RCC 7860 (cell line): ENCODE measurements at places on chromosomes 1 and 21.
A peak's percentile ranks its signal among the peaks of the same experiment; 100 is the strongest.

DNA sequence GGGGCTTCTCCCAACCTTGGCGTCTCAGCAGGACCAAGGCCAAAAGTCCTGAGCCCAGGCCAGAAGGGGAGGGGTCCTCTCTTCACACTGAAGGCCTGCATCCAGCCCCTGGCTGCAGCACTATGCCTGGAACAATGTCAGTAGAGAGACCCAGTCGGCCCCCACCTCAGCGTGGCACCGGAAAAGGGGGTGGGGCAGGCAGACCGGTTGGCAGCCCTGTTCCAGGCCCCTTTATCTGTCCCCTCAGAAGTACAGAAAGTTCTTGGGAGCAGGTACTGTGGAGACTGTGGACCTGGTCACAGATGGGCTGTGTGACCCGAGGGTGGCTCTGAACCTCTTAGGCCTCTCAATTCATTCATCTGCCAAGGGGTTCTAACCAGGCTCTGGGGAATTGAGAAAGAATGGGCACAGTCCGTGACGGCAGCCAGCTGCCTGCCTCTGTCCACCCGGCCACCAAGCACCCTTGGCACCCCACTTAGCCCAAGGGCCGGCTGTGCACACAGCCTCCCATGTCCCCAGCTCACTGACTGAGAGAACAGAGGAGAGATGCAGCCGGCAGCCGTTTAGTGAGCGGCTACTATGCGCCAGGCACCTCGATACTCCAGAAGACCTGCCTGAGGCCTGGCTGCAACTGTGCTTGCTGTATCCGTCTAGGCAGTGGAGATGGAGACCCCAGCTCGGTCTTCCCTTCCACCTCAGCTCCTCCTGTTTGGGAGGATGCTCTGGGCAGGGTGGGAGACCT is 23.9 kb downstream of the RUNX3 start:
- no peak for DNase-seq

GRCh38 chr1:200310824-200311223 is 99.0 kb downstream of the ZNF281 start:
- DNase-seq: no peak

- no peak for DNase-seq
Measured at GRCh38 chr1:200561856-200562214, 58.7 kb downstream of the KIF14 start.

GRCh38 chr21:29462479-29462878 is 163.8 kb downstream of the BACH1 start:
- no peak for DNase-seq

- DNase-seq: no peak
Measured at GRCh38 chr1:161017756-161018630, 3.0 kb downstream of the F11R start.

DNA sequence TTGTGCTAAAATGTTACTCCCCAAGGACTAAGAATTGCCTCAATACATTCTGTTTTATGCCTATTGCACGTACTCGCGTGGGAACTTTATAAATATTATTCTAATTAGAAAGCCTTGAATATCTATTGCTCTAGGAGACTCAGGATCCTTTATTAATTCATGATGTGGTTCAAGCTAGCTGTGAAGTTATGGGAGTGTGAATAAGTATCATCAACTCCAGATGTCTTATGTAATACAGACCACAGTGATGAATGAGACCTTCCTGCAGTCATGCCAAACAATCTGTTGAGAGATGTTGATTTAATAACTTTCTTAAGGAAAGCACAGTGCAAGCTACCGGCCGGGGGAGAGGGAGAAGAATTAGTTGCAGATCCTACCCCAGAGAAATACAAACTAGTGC is 519.2 kb upstream of the ZP4 start:
- DNase-seq: peak; percentile 70

DNA sequence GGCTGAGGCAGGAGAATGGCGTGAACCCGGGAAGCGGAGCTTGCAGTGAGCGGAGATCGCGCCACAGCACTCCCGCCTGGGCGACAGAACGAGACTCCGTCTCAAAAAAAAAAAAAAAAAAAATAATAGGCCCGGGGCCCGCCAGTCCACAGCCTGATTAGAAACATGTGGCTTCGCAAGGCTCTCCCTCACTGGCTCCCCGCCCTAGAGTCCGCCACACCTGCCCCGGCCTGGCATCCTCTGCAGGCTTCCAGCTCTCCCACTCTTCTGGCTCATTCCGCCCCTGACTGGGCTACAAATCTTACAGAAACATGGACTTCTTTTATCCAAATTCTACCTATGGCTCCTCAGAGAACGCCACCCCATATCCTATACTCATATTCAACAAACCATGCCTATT is 32.4 kb downstream of the PGBD5 start:
- DNase-seq: no peak

DNA sequence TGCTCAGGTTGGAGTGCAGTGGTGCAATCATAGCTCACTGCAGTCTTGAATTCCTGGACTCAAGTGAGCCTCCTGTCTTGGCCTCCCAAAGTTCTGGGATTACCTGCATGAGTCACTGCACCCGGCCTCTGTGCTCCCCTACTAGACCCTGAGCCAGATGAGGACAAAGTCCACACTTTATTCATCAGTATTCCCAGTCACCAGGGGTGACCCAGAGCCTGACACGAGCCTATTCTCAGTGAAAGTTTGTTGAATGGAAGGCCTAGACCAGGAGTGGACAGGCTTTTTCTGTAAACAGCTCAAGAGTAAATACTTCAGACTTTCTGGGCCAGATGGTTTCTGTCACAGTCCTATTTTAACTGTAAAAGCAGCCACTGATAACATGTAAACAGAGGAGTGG is 68.2 kb downstream of the MAB21L3 start:
- no peak for DNase-seq

DNA sequence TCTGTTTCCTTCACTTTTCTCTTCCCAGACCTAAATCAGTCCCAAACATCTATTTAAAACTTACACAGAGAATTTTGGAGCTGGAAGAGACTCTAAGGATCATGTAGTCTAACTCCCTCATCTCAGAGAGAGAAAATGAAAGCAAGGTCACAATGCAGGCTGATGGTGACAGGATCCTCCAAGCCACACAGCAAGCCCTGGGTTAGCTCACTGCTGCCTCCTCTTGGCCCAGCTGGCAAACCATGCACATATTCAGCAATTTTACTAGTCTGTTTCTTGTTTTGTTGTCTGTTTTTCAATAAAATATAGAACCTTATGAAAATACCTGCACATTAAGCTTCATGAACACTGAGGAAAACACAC is 27.7 kb upstream of the LY9 start:
- DNase-seq: no peak

GRCh38 chr1:204341380-204341779 is 18.3 kb downstream of the PLEKHA6 start:
- peak; percentile 33 for DNase-seq

DNA sequence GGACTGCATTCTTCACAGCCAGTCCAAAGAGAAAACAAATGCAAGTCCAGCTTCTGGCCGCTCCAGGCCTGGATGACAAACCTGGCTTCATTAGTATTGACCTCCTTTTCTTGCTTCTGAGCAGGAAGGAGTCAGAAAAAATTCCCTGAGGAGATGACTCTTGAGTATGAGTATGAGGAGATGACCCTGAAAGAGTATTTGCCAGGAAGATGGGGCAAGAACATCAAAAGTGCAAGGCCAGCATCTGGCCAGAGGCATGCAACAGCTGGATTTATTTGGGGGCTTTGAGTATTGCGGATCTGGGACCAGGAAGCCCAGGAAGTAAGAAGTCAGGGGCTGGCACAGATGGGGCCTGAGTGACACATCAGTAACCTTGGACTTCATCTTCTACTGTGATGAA is 113.9 kb downstream of the GLIS1 start:
- no peak for DNase-seq

- DNase-seq: no peak
Measured at GRCh38 chr21:44709426-44710293, 1.7 kb downstream of the TSPEAR start.
